ENCODE measurements at places on chromosomes 1 and 21.
A peak's percentile ranks its signal among the peaks of the same experiment; 100 is the strongest.

DNA sequence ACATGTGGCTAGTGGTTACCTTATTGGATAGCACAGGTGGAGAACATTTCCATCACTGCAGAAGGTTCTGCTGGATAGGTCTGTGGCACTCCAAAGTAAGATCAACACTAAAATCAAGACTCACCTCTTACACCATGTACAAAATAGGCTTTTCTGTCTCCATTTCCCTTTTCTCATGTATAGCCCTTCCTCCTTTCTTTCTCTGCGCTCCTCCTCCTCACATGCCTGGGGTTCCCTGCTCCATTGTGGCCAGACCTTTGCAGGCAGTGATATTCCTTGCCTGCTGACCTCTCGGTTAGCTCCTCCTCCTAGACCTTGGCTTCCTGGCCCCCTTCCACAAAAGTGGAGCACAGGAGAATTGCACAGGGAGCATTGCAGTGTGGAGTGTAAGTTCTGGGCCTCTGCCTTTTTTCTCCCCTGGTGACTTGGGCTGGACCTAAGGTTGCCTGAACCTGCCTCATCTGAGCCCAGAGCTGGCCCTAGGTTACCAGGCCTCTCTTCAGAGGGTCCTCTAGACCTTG lies 33.2 kb upstream of the RBM15 start:
- no peak for DNase-seq

GRCh38 chr1:18347559-18347958 lies 133.2 kb upstream of the KLHDC7A start:
- no peak for DNase-seq

- no peak for DNase-seq
Observed at GRCh38 chr1:33234131-33234530, 22.2 kb upstream of the ZNF362 start.

- DNase-seq, result peak; percentile 87
Observed at GRCh38 chr1:226125097-226125630, 61.4 kb downstream of the ACBD3 start.

DNA sequence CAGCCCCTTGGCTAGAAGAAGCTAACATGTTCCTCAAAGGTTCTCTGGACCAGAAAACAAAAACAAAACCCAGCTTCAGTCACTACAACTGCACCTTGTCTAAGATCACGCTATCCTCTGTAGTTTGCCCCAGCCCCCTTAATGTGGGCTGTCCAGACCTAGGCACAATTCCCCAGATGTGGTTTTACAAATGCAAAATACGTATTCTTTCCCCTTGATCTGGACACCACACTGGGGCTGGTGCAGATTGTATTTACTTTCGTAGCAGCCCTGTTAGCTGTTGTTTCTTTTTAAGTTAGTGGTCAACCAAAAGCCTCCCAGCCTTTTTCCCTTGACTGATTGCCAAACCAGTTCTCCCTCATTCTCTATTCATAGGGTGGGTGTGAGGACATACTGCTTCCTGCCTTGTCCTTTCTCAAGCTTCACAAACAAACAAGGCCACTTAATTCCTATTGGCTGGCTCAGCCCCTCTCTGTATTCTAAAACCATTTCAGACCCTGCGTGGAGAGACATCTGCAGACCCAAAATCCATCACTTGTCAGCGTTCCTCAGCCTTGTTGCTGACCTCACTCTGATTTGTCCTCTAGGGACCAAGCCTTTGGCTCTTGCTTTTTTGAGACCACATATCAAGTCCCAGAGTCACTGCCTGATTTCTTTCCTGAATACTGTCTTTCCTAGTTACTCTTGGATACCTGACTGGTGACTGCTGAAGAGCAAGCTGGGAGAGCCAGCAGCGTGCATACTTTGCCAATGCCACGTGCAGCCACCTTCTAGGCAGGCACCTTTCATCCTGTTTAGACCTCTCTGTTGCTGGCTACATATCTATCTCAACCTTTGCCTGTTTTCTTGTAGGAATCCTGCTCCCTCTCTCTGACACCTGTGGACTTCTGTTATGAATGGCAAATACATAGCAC lies 96.4 kb upstream of the RAB3GAP2 start:
- DNase-seq, result no peak

GRCh38 chr1:167861664-167862381 lies 52.1 kb downstream of the ADCY10 start:
- DNase-seq, result no peak

DNA sequence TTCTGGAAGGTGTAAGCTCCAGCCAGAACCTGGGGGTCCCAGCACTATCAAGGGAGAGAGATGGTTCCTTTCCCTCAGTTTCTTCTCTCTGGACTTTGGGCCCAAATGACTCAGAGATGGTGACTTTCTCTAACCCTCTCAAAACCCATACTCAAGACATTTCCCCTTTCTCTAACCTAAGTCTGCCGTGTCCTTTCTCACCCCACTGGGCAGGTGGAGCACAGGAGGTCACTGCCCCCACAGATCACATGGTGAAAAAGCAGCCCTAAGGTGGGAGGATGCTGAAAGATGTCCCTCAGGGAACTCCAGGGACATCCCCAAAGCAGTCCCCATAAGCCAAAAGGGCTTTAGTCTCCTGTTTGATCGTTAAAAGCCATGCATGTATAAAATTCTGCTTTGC lies 173.7 kb downstream of the HIVEP3 start:
- no peak for DNase-seq

DNA sequence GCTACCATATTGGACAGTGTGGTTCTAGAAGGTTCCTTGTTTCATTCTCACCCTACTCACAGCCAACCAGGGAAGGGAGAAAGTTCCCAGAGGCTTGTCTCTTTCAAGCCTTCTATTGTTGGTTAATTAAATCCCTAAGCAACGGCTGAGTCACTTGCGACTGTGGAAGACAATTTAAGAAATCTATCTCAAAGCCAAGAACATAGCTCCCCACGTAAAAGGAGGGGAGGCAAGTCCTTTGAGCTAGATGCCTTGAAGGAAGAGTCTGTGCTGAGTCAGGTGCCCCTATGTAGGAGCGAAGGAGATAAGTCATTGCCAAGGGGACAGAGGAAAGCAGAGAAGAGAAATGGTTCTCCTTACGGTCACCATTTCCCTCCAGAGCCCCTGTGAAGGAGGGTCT lies 79.4 kb upstream of the PPP2R5A start:
- DNase-seq, result no peak

- DNase-seq, result no peak
Observed at GRCh38 chr1:93681989-93682412, 364 bp upstream of the BCAR3 start.

DNA sequence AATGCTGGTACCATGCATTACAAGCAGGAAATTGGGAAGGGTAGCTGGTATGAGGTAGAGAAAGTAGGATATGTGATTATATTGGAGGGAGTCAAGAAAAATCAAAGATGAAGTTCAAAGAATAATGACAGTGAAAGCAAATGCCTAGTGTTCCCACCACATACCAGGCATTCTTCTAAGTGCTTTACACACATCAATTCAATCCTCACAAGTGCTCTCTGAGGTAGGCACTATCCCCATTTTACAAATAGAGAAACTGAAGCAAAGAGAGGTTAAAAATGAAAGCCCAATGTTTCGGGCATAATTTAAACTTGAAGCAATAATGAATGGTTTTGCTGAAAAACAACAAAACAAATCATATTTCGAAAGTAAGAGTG lies 40.1 kb upstream of the MCOLN3 start:
- DNase-seq, result no peak

GRCh38 chr21:28523367-28523766 lies 469.3 kb downstream of the LTN1 start:
- DNase-seq, result no peak

DNA sequence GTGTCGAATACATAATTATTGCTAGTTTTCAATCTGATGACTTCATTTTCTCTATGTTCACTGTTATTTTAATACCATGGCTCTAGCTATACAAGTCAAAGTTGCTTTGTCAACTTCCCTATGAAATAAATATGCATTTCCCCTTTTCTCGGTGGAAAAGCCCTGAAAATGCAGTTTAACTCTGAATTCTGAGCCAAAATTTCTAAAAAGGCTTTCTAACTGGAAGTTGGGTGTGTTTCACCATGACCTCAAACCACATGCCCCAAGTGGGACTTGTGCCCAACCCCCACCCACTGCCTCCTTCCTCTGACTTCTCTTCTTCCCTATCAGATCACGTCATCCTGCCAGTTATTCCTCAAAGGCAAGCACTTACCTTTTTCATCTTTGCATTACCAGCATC lies 8.9 kb downstream of the MKNK1 start:
- no peak for DNase-seq

DNA sequence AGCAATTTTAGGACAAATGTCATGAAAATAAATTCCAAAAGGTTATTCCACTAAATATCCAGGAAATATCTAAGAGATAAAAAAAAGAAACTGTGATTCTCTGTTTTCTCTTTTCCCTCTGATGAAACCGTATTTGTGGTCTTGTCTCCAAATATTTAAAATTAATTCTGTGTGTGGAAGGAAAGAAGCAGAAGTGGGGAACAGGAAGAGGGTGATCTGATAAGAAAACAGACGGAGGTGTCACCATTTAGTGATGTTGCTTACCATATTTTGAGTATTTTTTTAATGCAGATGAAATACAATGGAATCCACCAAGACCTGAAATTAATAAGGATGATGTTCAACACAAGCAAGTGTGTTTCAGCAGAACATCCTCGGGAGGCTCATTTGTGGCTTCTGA lies 29.6 kb downstream of the CLCA1 start:
- DNase-seq, result no peak

DNA sequence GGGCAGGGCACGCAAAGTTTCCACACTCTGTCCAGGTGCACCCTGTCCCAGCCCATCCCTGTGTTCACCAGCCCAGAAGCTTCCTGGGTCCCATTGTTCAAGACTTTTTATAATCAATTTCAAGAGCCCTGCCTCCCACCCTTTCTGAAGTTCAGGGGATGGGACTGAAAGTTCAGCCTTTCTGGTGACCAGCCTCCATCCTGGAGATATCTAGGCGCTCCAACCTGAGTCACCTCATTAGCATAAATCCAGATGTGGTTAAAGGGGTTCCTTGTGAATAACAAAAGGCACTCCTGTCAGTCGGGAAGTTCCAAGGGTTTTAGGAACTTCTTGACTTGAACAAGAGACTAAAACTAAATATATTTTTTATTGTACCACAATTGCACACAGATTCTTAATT lies 48.4 kb upstream of the RAP1A start:
- DNase-seq, result no peak

DNA sequence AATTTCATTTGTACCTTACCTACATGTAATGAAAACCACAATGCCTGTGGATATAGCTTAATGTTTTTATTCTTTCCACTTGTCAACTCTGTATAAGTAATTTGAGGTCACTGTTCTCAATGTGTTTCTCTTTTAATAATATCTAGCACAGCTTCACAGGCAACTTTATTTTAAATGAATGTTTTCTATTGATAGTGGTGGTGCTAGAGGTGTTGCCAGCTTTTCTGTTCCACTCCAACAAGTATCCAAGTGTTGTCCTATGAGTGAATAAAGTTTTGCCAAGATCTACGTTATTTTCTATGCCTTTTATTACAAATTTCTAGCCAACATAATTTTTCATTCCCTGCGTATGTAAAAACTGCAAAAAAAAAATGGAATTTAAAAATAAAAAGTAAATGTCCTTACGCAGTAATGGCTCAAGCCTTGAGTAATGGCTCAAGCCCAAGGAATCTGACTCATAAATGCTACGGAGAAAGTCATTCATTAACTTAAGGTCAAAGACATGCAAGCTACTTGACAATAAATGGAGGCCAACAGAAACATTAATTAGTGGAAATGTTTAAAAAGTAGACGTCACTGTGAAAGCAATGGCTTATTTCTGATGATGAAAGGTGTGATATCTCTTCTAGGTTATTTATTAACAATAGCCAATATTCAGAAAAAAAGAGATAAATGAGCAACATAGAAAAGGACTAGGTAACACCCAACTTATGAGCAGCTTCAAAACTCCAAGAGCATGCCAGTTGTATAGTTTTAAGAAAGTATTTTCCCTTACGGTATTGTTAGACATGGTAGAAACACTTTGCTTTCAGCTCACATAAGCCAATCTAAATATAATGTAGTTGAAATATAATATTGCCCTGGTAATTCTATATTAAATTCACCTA lies 71.4 kb downstream of the SLC44A5 start:
- no peak for DNase-seq

DNA sequence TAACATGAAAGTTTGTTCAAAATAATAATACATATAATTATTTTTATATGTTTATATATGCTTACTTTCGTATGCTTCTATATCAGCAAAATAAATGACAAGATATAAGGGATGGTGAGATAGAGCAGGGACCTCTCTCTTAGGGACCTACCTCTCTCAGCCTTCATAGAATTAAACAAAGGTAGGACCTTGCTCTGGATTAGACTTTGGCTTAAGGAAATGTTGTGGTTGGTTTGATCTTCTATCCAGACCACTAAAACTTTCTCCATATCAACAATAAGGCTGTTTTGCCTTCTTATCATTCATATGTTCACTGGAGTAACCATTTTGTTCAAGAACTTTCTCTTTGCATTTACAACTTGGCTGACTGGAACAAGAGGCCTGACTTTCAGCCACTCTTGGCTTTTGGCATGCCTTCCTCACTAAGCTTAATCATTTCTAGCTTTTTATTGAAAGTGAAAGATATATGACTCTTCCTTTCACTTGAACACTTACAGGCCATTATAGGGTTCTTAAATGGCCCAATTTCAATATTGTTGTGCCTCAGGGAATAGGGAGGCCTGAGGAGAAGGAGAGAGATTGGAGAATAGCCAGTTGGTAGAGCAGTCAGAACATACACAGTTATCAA lies 14.4 kb downstream of the FRRS1 start:
- no peak for DNase-seq

GRCh38 chr21:44337449-44337848 lies 1.7 kb downstream of the CFAP410 start:
- no peak for DNase-seq

- DNase-seq, result no peak
Observed at GRCh38 chr1:93979718-93980319, 70.6 kb upstream of the GCLM start.

GRCh38 chr1:197967066-197967465 lies 49.9 kb downstream of the LHX9 start:
- no peak for DNase-seq

- no peak for DNase-seq
Observed at GRCh38 chr1:207851696-207852095, 59.2 kb downstream of the CD34 start.

- no peak for DNase-seq
Observed at GRCh38 chr1:166511761-166512160, 327.5 kb upstream of the POGK start.

DNA sequence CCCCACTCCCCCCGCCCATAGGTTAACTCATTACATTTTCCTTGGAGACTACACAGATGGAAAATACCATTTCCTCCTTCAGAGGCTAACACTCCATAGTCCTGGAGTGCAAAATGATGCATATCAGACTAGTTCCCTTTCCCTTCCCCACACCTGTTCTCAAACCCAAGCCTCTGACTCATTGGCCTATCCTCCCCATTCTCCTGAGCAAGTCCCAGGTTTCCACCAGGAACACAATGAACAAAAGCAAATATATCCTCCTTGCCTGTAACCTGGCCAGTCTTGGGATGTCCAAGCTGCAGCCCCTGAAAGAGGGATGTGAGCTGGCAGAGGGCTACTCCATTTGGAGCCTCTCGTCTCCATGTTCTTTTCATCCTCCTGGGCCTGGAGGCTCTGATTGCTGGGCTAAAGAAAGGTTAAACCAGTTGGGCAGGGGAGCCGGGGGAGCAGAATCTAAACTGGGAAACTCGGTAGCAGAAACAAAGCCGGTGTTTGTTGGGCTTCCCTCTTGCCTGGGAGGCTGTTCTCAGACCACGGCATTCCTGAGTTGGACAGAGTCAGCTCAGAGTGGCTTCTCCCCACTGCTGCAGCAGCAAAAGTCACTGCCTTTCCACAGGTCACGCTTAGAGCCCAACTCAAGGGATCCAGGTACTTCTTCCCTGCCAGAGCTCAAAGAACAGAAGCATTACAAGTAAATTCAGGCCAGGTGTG lies 13.9 kb downstream of the SSR2 start:
- DNase-seq, result no peak

GRCh38 chr1:100452641-100453040 lies 85.3 kb upstream of the GPR88 start:
- no peak for DNase-seq

All from T-helper 1 cell (primary cell).